ENCODE measurements at places on chromosomes 1 and 21.

DNA sequence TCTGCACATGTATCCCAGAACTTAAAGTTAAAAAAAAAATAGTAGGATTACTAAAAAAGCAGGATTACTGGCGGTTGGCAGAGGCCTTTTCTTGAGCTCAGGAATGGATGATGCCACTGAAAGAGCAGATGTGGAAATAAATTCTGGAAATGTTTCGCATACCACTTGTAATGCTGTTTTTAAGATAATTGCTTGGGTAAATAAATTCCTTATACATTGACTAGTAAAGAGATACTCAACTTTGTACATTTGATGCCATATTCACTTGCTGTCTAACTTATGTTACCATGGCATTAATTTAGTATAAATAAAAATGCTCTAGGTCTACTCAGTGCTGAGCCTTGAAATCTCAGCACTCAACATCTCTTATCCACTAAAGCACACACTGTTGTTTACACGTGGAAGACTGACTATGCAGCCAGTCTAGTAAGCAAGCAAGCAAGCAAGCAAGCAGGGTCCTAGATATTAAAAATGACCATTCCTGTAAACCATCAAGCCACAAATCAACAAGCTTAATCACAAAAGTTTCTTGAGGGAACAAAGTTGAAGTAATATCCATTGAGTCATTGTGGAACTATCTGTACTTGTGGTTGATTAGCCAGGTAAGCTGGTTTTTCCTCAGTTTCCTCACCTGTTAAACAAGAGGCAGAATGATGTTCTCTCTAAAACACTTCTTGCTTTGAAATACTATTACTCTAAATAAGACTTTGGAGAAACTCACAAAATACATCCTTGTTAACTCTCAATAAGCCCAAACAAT, 1.7 kb upstream of the RASAL2 start:
- DNase-seq = no peak

DNA sequence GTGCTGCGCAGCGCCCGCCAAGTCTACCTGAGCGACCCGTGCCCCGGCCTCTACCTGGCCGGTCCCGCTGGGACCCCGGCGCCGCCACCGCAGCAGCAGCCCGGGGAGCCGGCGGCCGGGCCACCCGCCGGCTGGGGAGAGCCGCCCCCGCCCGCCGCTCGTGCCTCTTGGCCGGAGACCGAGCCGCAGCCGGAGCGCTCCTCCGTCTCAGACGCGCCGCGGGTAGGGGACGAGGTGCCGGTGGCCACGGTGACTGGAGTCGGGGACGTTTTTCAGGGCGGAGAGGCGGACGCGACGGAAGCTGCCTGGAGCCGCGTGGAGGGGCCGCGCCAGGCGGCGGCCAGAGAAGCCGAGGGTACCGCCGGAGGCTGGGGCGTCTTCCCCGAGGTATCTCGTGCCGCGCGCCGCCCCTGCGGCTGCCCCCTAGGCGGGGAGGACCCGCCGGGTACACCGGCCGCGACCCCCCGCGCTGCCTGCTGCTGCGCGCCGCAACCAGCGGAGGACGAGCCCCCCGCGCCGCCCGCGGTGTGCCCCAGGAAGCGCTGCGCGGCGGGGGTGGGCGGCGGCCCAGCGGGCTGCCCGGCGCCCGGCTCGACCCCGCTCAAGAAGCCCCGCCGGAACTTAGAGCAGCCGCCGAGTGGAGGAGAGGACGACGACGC, 646 bp downstream of the IER5 start:
- DNase-seq = no peak

DNA sequence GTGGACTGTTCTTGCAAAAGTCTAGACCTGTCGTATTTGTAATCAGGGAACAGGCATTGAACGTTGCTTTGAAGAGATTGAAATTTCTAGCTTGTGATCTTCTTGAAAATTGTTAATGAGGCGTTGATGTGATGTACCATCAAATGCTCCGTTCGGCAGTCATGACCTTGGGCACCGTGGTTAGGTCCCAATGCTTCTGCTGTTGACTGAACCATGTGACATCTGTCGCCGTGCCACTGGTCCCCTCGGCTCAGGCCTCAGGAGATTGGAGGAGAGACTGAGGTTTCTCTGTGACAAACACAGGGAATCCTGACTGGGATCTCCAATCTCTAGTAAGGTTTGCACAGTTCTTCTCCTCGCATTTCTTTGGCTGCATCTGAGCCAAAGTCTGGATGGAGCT, 18.1 kb upstream of the KCNAB2 start:
- DNase-seq = no peak

- no peak for DNase-seq
Observed at GRCh38 chr1:97903626-97904025, 17.2 kb downstream of the DPYD start.

GRCh38 chr1:228825041-228825440, 89.8 kb downstream of the RHOU start:
- no peak for DNase-seq

- DNase-seq = no peak
Observed at GRCh38 chr1:104468282-104468681, 718.6 kb downstream of the AMY1C start.

- no peak for DNase-seq
Observed at GRCh38 chr1:103160281-103160680, 52.0 kb upstream of the COL11A1 start.

DNA sequence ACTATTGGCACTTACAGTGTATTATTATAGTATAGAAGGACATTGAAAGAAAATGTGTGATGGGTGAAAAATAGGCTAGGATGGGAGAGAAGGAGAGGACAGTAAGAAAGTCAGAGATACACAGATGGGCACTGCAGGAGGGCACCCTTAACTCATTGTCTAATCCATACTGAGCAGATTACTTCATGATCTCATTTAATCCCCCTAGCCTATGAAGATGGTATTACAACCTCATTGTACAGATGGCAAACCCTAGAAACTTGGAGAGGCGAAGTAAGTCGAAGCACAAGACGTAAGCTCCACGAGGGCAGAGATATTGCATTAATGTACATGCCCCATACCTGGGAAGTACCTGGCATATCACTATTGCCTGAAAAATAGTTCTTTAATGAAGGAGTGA, 346.9 kb upstream of the DAB1 start:
- no peak for DNase-seq

GRCh38 chr1:31180338-31180737, 59.3 kb downstream of the NKAIN1 start:
- DNase-seq = no peak

- no peak for DNase-seq
Observed at GRCh38 chr1:228778026-228778425, 42.7 kb downstream of the RHOU start.

DNA sequence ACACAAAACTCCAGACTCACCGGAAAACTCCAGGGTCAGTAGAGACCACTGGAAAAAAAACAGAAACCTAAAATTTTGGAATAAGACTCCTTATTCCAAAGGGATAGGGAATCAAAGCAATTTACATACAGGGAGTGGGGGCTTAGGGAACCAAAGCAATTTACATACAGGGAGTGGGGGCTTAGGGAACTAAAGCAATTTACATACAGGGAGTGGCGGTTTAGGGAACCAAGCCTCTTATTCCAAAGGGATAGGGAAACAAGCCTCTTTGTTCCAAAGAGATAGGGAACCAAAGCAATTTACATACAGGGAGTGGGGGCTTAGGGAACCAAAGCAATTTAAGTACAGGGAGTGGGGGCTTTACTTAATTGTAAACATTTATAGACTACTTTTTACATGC, 28.4 kb upstream of the TTLL7 start:
- no peak for DNase-seq

DNA sequence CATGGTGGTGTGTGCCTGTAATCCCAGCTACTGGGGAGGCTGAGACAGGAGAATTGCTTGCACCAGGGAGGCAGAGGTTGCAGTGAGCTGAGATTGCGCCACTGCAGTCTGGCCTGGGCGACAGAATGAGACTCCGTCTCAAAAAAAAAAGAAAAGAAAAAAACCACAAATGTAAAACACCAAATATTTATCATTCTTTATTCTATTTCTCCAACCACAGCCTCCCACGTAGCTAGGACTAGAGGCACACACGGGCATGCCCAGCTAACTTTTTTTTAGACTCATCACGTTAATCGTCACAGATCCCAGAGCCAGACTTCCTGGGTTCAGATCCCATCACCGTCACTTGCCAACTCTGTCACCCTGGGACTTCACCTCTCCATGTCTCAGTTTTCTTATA, 13.5 kb downstream of the DNAJC16 start:
- DNase-seq = no peak

- DNase-seq = no peak
Observed at GRCh38 chr1:34790985-34791384, 1.8 kb upstream of the GJA4 start.

- no peak for DNase-seq
Observed at GRCh38 chr1:243734308-243734695, 115.7 kb downstream of the AKT3 start.

DNA sequence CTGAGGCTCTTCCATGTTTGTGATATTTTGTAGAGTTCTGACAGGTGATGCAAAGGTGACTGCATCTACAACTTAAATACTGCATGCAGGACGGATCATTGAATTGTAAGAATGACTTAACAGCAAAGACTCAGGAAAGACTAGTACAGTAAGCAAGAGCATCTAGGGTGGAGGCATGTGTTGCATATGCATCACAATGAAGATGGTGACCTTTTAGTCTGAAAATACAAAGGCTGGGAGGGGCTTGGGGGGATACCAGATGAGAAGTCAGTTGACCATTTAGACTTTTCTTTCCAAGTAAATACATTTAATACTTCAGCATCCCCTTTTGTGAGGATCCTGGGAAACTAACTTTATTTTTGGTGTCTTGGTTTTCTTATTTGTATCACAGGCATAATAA, 145.5 kb downstream of the NUF2 start:
- DNase-seq = no peak

GRCh38 chr1:230195199-230195598, 128.2 kb downstream of the GALNT2 start:
- no peak for DNase-seq

GRCh38 chr1:21249940-21250493, 40.2 kb downstream of the ECE1 start:
- DNase-seq = no peak

DNA sequence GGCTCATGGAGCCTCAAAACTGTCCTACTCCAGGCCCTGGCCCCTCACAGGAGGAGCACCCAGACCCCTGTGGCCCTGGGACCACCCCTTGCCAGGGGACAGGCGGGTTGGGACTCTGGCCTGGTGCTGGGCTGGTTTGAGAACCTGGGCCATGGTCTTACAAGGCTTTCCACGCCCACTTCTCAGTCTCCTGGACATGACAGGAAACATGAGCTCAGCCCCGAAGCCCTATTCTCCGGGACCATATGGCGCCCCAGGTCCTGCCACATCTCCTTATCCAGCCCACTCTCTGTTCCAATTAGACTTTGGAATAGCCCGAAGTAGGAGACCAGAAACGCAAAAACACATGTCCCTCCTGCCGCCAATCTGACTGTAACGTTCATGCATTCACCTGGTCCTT, 47.9 kb downstream of the KCNAB2 start:
- no peak for DNase-seq

GRCh38 chr1:65997693-65998092, 205.0 kb downstream of the PDE4B start:
- no peak for DNase-seq

DNA sequence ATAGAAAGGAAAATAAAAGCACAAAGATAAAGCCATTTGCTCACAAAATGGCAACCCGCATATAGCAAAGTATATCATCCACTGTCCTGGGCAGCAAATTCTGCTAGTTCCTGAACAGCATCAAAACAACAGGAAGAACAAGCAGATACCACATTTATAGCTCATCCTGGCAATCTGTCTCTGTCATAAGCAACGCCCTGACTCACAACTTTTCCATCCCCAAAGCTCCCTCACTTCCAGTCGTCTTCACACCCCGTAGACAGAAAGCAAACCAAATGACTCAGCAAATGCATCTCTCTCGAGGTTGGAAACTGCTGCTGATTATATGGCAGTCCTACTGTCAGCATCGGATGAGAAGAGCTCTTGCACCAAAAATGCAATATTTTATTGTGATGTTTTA, 65.8 kb downstream of the AK5 start:
- DNase-seq = no peak

GRCh38 chr1:42933610-42934491, 24.8 kb downstream of the SLC2A1 start:
- DNase-seq = no peak

- no peak for DNase-seq
Observed at GRCh38 chr1:5432436-5432835, 559.8 kb downstream of the NPHP4 start.

- DNase-seq = no peak
Observed at GRCh38 chr1:97646071-97646470, 274.8 kb downstream of the DPYD start.

DNA sequence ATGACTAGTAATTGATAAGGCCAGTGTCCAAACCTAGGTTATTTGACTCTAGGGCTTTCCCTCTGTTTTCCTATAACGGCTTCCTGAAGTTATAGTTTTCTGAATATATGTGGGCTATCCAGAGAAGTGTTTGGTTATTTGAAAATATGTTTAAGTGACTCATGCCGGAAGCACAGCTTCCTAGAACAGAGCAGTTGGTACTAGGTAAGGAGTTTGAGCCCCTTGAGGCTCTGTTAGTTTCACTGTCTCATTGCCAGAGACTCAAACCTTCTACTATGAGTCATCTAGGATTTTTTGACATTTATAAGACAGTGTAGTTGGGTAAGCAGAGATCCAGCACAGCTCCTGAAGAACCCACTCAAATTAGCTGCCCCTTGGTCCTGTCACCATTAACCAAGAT, 27.1 kb upstream of the LEPR start:
- DNase-seq = no peak

DNA sequence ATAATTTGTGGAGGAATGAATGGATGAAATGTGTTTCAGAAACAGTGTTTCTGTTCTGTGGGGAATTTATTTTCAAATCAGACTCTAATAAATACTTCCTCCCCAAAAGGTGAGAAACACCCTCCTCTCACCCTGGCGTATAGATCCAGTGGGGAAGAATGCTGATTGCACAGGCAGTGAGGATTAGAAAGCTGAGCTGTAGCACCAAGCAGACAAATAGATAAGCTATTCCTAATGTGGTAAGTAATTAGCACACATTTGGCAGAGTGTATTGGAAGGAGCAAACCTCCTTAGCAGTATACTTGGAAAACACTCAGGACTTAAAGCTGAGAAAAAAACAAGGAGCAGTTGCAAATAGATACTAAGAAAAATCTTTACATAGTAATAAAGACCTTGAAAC, 50.8 kb downstream of the NUF2 start:
- no peak for DNase-seq

DNA sequence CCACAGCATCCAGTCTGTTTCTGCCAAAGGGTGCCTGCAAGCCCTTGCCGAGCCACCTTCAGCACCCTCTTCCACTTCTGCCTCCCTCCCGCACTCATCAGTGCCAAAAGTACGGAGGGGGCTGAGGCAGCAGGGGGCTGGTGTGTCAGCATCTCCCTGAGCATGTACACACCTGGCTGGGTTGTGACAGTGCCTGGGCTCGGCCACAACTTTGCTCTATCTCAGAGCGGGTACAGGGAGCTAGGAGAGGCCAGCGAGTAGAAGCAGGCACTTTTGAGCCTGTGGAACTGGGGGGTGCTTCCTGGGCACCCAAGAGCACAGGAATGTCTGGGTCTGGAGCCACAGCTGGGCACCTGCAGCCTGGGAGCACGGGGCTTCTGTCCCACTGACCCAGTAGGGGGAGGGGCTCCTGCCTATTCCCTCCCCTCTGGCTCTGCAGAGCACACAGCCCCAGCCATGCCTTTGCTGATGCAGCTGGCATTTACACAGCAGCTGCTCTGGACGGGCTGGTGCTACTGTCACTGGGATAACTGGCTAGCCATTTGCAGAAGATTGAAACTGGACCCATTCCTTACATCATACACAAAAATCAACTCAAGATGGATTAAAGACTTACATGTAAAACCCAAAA, 319.8 kb upstream of the RRP15 start:
- no peak for DNase-seq

Data from activated CD4-positive, CD25-positive, alpha-beta regulatory T cell (primary cell).